ENCODE measurements at places on chromosomes 5 and 9.

DNA sequence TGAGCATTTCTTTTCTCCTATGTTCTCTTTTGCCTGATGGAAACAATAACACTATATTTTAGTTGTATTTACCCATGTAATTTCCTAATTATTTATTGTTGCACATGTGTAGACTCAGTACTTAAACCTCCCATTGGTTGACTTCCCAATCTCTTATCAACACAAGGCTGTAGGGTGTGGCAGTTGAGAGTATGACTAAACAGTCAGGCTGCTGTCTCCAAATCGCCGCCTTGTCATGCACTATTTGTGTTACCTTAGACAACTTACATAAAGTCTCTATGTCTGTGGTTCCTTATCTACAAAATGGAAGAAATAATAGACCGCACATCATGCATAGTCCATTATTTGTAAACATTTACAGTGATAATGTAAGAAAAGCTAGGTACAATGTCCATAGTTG lies 68.9 kb upstream of the EFNA5 start:
- DNase-seq = peak; percentile 10

GRCh38 chr5:159906943-159907342 lies 9.3 kb upstream of the ADRA1B start:
- peak; percentile 64 for DNase-seq

- DNase-seq = no peak
Observed at GRCh38 chr5:11037941-11038340, 276.9 kb upstream of the DAP start.

DNA sequence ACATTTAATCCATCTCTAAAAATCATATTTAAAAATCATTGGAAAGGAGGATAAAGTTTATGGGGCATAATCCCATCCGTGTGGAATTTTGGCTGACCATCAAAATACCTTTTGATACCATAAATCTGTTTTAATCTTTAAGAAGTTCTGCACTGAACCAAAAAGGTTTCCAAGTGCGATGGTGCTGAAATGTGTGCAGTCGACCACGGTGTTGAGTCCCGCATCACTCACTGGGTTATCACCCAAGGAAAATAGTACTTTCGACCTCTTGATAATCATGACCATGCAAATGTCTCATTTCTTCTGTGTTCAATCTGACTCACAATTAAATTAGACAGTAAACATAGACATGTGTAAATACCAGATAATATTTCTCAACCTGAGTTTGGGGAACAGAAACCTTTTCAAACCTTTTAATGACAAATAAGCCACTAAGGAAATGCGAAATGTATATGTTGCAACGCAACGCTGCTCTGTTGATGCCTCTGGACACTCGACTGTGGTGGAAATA lies 62.0 kb upstream of the CDH6 start:
- peak; percentile 29 for DNase-seq

GRCh38 chr5:27011274-27011673 lies 27.1 kb downstream of the CDH9 start:
- no peak for DNase-seq

GRCh38 chr9:85228111-85228855 lies 513.5 kb downstream of the AGTPBP1 start:
- DNase-seq = no peak

GRCh38 chr9:78448960-78449673 lies 152.2 kb downstream of the PSAT1 start:
- DNase-seq = no peak

- DNase-seq = no peak
Observed at GRCh38 chr9:132443951-132444607, 34.1 kb downstream of the CFAP77 start.

GRCh38 chr5:142782976-142783530 lies 12.9 kb downstream of the ARHGAP26 start:
- DNase-seq = no peak

DNA sequence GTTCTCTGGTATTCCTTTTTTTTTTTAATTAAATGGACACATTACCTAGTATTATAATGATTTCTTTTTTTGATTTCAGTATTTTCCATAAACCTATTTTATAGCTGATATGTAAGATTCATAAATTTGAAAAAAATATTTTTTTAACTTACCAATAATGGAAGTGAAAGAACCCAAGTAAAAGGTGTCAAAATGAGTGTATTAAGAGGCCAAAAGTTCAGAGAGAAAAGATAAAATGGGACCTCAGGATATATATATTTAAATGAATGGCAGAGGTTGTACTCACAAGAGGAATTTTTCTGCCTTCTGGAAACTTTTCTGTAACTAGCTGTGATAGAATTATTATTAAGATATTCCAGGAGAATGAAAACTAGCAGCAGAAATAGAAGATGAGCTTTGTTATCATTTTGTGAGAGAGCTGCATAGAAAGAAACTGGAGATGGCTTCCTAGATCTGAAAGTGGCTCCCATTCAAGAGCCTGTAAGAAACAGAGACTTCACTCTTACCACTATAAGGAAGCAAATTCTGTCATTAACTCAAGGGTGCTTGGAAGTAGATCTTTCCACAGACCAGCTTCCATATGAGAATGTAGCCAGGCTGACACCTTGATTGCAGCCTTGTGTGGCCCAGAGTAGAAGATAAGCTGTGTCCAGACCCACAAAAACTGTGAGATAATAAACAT lies 91.7 kb downstream of the MRPS30 start:
- DNase-seq = no peak

DNA sequence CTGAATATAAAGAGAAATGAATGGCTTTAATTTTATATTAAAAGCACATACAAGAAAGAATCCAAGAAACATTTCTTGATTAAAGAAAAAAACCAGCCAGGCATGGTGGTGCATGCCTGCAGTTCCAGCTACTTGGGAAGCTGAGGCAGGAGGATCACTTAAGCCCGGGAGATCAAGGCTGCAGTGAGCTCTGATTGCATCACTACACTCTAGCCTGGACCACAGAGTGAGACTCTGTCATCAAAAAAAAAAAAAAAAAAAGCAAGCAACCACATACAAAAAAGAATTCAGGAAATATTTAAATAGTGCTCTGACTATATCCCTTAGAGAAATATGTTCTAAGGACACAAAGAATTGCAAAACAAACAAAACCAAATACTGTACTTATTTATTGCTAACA lies 2.5 kb upstream of the PLAC8L1 start:
- DNase-seq = peak; percentile 8

DNA sequence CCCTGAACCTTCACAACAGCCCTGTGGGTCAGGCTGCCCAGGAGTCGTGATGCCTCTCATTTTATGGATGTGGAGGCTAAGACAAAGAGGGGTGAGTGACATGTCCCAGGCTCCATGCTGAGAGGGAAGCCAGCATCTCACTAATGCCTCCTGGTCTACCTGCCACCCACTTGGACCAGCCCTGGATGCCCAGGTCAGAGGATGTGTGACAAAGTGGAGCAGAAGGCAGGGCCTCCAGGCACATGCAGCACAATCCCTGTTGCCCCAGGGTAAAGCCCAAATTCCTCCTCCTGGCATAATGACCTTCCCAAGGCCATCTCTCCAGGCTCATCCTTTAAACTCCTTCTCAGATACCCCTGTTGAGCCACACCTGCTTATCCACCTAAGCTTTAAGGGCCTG lies 51.4 kb upstream of the XPA start:
- DNase-seq = no peak

- DNase-seq = no peak
Observed at GRCh38 chr9:122374885-122375420, 4.1 kb downstream of the PTGS1 start.

- DNase-seq = no peak
Observed at GRCh38 chr9:98161851-98162250, 30.6 kb downstream of the CORO2A start.

DNA sequence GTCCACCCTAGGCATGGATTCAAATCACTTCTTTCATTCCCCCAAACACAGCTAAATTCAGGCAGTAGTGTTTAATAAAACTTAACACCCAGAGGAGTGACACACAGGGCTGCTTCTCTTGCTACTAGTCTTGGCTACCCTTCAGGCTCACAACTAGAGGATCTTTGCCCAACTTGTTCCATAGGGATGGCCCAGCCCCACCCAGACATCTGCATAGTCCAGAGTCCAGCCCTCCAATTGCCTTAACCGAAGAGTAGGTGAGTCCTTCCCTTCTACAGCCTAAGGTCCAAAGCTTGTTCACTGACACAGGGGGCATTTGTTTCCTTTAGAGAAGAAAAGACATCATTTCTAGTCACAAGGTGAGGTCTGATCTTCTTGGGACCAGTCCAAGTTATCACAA lies 15.2 kb upstream of the RXFP3 start:
- DNase-seq = no peak

DNA sequence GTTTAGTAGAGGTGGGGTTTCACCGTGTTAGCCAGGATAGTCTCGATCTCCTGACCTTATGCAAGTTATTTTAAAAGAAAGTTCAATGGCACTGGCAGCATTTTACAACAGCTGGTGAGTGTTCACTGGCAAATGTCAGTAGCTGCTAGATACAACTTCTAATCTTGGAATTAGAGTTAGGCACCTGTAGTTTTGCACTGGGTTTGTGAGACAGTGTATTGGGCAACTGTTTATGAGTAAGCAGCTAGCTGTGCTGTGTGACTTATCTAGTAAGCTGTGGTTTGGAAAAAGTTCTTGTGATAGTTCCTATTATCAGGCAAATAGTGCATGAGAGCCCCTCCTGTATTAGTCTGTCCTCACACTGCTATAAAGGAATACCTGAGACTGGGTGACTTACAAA lies 61.5 kb downstream of the UBE2QL1 start:
- DNase-seq = peak; percentile 5

GRCh38 chr5:87432460-87432859 lies 19.7 kb upstream of the CCNH start:
- DNase-seq = no peak

DNA sequence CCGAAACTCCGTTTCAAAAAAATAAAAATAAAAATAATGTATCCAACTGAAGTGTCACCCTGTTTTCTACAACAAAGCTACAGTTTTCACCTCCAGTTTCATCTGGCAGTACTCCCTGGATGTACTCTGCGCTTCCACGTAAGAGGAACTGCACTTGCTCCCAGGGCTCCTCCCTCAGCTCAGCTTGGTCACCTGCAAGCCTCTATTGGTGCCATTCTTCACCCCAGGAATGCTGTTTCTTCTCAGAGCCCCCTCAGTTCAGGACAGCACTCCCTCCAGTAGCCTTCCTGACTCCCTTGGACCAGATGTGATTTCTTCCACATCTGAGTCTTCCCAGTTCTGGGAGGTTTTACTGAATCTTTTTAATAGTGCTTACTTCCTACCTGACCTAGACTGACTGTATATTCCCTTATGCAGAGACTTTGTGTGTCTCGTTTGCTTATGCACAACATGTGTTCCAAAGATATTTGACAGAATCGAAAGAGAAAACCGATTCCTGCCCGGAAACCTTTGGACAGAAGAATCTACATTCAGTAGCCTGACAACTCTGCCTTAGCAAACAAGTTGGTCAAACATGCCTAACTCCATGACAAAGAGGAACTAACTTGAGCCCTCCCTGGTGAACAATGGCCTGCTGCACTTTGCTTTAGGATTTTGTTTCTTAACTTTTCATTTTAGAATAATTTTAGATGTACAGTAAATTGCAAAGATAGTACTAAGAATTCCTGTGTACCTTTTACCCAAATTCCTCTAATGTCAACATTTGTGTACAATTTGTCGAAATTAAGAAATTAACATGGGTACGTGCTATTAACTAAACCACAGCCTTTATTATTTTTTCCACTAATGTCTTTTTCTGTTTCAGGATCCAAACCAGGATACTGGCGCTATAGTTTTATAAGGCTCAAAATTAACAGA lies 814 bp downstream of the CCDC125 start:
- peak; percentile 40 for DNase-seq

GRCh38 chr5:178301641-178302040 lies 69.0 kb upstream of the PHYKPL start:
- DNase-seq = no peak

GRCh38 chr9:33139421-33140228 lies 27.5 kb downstream of the B4GALT1 start:
- peak; percentile 70 for DNase-seq

GRCh38 chr9:114853071-114853855 lies 47.4 kb upstream of the TNFSF15 start:
- no peak for DNase-seq

DNA sequence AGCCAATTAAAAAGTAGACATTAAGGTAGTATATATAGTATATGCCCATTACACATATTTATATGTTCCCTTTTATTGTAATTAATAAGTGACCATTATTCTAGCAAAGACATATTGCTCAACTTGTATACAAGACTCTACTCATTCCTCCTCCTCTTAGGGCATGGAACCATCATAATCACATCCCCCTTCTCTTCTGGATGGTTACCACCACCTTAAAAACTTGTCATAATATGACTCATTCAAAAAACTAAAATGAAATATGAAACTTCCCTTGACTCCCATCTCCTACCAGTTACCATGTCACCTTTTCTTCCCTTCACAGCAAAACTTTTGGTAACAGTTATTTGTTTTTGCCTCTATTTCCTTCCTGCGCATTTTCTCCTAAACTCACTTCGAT lies 438.7 kb downstream of the KDM4C start:
- no peak for DNase-seq

GRCh38 chr9:109416135-109416706 lies 81.9 kb downstream of the PTPN3 start:
- no peak for DNase-seq

DNA sequence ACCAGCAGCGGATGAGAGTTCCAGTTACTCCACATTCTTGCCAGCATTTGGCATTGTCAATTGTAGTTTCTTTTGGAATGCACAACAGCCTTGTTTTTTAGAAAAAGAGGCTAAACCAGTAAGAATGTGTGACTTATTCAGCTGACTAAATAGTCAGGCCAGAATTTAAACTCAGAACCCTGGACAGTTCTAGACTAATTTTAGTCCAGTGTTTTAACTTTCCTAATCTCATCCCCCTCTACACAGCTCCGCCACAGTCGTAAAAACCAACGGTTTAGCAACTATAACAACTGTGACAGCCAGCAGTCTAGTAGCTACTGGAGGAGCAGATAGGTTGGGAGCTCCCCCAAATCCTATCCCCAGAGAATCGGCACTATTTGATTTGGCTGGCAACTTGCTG lies 103.7 kb downstream of the FOXD1 start:
- no peak for DNase-seq

DNA sequence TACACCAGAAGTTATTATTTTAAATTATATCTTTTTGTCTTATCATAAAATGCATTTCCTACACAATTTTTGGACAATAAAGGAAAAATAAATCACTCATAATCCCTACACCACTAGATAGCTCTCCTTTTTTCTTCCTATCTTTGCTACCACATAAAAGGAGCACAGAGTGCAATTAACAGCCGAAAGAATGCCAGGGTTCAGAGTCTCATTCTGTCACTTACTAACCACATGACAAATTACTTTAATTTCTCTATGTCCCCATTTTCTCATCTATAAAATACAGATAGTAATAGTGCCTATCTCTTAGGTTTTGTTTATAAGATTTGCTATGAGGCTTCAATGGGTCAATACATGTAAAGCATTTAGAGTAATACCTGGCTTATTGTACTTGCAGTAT lies 158.7 kb upstream of the GRIN3A start:
- no peak for DNase-seq

- DNase-seq = no peak
Observed at GRCh38 chr5:171149333-171149732, 159.7 kb upstream of the TLX3 start.

- DNase-seq = peak; percentile 21
Observed at GRCh38 chr5:144308906-144309670, 138.4 kb downstream of the KCTD16 start.
